ENCODE measurements at places on chromosomes 3 and 15. TPM values are rescaled to one million over a fixed set of nuclear protein-coding genes. Genes with fewer than 3 reads are reported as not detected.

DNA sequence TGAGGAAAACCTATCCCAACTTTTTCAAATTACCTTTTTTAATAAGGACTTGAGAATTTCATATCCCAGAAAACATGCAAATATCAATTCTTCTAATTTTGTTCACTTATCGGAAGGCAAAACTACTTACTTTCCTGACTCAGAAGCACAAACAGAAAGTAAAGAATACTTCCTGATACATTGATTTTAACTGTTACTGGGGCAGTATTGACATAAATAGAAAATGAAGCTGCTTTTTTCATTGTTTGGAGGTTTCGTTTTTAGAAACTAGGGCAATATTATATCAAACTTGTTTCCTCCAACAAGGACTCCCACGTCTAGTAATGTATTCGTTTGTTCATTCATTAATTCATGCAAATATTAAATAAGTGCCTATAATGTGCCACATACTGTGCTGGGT, 19.1 kb downstream of the PAQR9 start:
- DNase-seq = no peak

- DNase-seq = no peak
Observed at GRCh38 chr3:144045766-144046165, 74.1 kb downstream of the DIPK2A start.

GRCh38 chr15:94844538-94845389, 613.4 kb downstream of the MCTP2 start:
- DNase-seq = peak; percentile 4

DNA sequence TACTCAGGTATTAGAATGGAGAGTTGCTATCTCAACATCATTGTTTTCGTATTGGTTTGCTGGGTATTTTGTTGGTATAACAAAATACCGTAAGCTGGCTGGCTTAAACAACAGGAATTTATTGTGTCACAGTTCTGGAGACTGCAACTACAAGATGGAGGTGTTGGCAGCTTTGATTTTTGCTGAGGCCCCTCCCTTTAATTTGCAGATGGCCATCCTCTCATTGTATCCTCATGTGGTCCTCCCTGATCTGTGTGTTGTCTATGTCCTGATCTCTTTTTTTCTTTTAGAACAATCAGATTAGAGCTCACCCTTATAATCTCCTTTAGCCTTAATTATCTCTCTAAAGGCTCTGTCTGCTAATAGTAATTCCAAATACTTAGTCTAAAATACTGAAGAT, 299.8 kb upstream of the GOLIM4 start:
- DNase-seq = no peak

- no peak for DNase-seq
Observed at GRCh38 chr3:177789500-177789899, 592.2 kb upstream of the TBL1XR1 start.

- no peak for DNase-seq
Observed at GRCh38 chr3:71512544-71512943, 71.0 kb downstream of the FOXP1 start.

GRCh38 chr3:121462565-121462964, 83.2 kb downstream of the POLQ start:
- DNase-seq = no peak

GRCh38 chr3:168249205-168249549, 153.5 kb upstream of the GOLIM4 start:
- no peak for DNase-seq

- no peak for DNase-seq
Observed at GRCh38 chr3:184647405-184647936, 64.4 kb downstream of the MAGEF1 start.

GRCh38 chr3:171980578-171981270, 58.7 kb upstream of the FNDC3B start:
- no peak for DNase-seq

GRCh38 chr15:33638453-33638852, 327.7 kb downstream of the RYR3 start:
- no peak for DNase-seq

DNA sequence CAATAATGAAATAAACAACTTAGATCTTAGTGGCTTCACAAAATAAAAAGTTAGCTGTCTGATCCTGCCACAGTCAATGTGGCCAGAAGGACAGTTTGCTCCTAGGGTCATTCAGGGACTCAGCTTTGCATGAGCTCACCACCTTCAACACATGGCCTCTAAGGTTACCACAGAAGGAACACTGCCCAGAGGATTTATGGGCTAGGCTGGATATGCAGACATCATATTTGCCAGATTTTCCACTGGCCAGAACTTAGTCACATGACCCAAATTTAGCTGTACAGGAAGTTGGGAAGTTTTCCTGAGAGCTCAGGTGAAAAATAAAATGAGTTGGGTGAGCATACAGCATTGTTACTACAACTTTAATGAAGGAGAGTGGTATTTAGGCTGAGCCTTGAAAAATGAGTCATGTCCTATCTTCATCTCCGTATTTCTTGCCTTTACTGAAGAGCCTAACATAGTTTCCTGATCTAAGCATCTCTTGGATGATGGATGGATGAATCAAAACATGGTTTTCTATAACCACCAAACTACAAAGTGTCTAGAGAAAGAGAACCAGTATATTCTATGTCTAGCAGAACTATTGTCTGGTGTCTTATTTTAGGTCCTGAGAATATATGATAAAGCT, 54.9 kb upstream of the TMEM108 start:
- DNase-seq = no peak

DNA sequence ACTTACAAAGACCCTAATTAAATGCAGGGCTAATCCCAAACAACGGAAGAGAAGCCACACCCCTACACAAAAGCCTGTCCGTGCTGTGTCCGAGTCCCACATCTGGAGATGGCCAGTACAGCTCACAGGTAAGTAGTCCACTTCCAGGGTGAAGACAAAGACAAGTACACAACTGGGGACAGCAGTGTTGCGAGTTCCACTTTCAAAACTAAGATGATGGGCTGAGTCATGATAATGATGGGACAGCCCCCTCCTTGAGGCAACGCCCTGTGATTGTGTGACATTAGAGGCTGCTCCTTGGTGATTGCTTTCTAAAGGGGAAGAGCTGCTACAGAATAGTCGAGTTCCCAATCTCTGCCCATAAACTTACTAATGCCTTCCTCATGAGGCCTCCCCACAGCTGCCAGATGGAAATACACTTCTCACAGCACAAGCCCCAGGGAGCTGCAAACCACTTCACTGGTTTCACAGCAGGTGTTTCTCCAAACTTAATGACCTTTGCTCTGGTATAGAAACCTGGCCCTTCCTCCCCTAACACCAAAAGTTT, 27.6 kb downstream of the RFT1 start:
- DNase-seq = no peak

- DNase-seq = no peak
Observed at GRCh38 chr3:53161450-53161819, 426 bp downstream of the PRKCD start.

DNA sequence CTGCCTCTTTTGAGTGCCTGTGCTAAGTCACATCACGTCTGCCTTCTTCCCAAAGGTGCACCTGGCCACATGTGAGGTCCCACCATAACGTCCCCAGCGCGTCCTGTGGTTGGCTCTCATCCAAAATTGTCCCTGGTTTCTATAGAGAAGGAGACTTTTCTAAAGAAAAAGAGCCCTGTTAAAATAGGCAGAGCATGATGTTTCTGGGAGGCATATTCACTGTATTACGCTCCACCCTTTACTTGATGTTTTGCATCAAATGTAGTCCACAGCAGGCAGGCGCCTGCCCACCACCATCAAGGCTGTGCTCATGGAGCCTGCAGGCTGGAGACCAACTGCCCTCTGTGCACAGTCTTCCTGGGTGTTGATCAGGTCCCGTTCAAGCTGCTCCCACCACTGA, 36.3 kb downstream of the WHAMM start:
- no peak for DNase-seq

DNA sequence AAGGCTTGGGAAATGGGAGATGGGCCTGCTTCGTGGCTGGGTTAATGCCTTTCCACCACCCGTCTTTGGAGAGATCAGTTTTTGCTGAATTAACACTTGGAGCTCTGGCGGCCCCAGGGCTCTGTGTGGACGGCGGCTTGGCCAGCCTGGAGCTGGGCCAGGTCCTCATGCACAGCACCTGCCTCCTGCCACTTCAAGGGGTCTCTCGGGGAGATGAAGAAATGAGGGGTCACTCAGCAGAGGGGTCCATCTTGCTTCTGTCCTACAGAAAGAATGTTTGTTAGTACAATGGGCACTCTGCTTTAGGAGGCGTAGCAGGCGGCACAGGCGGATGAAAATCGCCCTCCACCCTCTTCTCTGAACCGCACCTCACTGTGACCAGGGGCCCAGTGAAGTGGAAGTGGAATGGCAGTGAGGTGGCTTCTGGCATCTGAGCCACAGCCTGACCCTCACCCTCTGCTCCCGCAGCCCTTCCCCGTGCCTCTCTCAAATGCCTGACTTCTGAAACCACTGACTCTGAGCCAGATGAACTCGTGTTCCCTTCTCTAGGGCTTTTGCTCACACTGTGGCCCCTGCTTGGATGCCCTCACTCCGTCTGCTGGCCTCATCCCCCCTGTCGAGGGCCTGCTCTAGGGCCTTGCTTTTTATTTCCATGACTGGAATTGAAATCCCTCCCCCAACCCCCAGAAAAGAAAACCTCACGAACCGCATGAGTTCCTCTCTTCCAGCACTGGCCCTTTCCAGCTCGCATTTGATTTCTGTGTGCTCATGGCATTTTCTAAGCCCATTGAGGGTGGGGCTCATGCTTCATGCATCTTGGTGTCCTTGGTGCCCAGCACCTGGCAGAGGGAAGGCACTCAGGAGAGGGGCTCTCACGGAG, 42.2 kb downstream of the CHDH start:
- DNase-seq = no peak

DNA sequence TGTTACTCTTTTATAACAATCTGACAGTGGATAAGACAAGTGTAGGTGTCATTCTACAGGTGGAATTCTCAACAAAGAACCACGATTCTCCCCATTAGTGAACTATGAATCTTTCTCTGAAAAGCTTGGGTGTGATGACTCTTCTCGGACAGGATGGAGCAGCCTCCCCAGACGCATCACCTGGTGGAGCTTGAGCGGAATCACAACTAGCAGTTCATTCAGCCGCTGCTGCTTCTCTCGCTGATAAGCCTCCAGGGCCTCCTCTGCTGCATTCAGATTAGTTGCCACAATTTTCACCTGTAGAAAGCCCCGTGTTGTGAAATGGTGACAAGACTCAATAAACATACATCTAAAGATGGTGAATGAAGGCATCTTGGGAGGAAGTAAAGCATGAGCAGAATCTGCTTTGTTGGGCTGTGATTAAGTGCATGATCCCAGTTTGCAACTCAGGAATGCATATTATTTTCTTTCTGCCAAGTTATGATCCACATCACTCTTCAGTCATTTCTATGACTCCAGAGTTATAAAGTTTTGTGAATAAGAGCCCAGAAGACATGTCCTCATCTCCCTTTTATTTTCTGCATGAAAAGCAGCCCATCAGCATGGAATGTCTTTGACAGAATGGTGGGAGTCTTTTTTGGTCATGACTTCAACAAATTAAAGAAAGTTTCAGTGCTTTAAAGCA, 93.6 kb downstream of the BOC start:
- DNase-seq = no peak

GRCh38 chr3:107235193-107235927, 141.9 kb upstream of the CCDC54 start:
- DNase-seq = peak; percentile 29

Gene ALDH1A3
- total RNA-seq = 79.9 TPM

Gene AGTR1
- 0.14 TPM for total RNA-seq

Gene BFSP2
- total RNA-seq = not detected

Gene PRSS50
- not detected for total RNA-seq
